ENCODE measurements at places on chromosomes 5 and 9.

GRCh38 chr9:92654481-92655301, 15.2 kb downstream of the IPPK start:
- DNase-seq, result peak; percentile 92

DNA sequence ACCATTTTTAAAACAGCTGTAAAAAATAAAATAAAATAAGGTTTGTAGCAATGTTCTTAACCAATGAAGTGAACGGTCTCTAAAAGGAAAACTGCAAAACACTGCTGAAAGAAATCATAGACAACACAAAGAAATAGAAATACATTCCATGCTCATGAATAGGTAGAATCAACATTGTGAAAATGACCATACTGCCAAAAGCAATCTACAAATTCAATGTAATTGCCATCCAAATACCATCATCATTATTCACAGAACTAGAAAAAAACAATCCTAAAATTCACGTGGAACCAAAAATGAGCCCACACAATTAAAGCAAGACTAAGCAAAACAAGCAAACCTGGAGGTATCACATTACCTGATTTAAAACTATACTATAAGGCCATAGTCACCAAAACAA, 67.6 kb upstream of the RGMB start:
- no peak for DNase-seq

GRCh38 chr9:73023025-73023541, 70.2 kb upstream of the ALDH1A1 start:
- DNase-seq, result peak; percentile 21

DNA sequence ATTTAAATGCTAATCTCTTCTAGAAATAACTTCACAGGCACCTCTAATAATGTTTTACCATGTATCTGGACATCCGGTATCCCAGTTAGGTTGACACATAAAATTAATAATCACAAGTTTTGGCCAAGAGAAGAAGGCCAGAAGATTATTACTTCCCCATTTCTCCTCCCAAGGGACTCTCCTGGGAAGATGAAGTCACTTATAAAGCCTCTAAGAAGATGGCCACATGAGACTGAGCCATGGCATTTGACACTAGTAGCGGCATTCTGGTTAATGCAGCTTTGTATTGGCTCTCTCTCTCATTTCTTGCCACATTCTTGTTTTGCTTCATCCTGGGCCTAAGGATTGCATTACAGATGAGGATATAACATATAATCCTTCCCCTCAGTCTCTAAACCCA, 34.5 kb upstream of the RASA1 start:
- no peak for DNase-seq

DNA sequence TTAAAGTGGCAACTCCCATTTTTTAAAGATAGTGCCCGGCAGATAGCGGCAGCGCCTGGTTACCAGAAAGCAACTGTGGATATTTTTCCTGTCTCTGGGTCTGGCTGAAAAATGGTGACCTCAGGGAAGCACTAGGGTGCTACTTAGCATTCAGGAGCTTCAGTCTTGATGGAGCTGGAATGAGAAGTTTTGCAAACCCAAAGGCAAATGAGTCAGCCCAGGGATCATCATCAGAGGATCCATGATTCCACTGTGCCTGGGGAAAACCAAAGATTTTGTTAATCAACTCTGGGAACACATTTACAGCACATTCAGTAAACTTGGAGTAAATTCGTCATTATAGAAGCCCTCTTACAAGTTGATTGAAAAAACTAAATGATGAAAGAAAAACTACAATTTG, 26.7 kb downstream of the F2R start:
- DNase-seq, result no peak

- no peak for DNase-seq
Measured at GRCh38 chr9:21624675-21625644, 142.8 kb upstream of the IFNE start.

- DNase-seq, result no peak
Measured at GRCh38 chr9:93345643-93346230, 105.7 kb upstream of the FAM120A start.

- DNase-seq, result no peak
Measured at GRCh38 chr5:151005950-151006576, 14.3 kb upstream of the GPX3 start.

DNA sequence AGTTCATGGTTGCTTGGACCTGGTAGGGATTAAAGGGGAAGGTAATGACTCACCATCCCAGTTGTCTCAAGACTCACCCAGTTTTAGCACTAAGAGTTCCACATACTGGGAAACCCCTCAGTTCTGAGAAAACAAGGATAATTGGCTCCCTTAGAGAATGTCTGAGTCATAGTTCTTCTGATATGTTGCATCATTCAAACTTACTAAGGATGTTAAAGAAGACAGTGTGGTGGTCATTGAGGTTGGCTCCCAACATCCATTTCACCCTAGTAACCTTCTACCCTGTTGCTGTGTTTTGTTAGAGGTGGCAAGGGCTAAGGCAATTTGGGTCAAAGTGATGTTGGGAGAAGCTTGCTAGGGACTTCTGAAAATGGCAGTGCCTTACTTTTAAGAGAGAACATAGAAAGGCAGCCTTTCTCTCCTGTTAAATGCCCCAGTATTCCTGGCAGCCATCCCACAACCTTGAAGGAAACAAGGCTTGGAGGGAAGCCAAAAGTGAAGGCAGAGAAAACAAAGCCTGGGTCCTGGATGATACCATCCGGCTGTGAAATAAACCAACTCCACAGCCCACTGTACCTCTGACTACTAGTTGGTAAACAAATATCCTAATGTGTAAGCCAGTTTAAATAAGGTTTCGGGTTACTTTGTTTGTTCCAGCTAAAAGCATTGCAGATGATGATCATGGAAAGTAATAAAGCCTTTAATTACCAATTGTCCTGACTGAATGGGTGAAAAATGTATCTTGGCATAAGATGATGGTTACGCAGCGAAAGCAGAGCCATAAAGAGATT, 80.4 kb upstream of the ADAMTSL1 start:
- DNase-seq, result peak; percentile 99

- no peak for DNase-seq
Measured at GRCh38 chr9:113898596-113898995, 22.5 kb downstream of the ZNF618 start.

- DNase-seq, result no peak
Measured at GRCh38 chr5:135823881-135824280, 10.6 kb upstream of the SLC25A48 start.

- no peak for DNase-seq
Measured at GRCh38 chr5:57171816-57172465, 1.9 kb upstream of the GPBP1 start.

DNA sequence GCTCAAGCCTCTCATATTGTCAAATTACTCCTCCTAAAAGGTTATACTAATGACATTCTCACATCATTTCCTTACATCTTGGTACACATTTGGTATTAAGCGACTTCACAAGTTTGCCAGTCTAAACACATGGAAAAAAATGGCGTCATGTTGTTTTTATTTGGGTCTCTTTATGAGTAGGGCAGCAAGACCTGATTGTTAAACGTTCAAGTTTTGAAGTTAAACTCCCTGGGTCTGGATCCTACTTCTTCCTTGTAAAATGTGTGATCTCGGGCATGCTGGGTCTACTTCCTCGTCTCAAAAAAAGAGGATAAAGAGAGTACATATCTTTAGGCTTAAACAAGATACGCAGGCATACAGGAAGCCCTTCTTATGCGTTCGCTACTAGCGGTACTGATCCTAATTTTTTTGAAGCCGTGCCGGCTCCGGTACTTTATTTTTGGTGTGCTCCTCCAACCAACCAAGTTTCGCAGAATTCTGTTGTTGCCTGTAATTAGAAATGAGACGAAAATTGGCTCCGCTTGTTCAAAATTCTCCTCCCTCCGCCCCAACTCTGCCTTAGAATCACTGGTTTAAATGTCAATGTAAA, 596 bp upstream of the CDC37L1 start:
- no peak for DNase-seq

DNA sequence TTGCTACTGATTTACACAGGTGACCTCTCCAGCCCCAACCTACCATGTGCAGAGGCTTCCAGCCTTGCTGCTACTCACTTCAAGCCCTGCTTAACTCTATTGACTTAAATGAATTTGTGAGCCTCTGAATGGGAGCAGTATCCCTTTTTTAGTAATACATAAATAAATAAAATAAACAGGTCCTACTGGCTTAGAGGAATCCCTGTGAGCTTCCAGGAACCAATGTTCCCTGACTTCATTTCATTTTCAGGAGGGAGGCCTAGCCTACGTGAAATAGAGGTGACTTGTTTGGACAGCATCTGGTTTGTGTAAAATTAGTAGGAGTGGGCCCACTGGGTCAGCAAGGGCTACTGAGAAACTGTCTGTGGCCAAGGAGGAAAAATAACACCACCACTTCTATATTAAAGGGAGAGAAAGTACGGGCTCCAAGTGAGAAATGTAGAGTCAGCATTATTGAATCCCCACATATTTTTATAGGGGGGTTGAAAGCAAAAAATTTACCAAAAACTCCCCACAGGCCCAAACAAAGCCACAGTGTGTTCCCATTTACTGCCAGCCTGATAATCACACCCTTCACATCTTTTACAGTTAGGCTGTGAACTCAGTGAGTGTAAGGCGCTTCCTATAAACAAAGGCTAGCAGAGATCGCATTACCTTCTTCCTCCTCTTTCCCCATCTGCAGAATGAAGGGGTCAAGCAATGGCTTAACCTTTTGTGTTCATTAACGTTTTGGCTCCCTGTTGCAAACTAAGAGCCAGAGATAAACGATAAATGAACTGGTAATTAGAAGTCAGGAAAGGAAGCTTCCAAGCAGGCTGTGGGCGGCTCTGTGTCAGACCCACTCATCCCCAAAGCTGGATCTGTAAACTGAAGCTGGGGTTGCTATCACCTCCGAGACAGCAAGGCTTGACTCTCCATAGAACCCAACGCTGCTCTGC, 138.8 kb upstream of the LIFR start:
- DNase-seq, result peak; percentile 28

DNA sequence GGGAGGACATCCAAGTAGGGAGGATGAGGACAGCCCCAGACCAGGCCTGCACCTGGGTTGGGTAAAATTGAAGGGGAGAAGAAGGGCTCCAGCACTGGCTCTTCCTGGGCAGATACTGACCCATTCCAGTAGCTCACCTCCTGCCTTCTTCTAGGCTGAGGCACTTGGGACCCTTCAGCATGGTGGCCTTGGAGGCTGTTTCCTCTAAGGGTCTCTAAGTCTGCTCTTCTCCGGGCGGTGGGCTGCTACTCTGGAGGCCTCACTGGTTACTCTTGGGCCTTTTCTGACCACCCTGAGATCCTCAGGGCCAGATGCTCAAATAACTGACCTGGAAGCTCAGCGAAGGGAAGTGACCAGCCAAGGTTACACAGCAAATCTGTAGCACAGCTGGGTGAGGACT, 2.8 kb upstream of the TIFAB start:
- no peak for DNase-seq
